Central memory CD4-positive, alpha-beta T cell (primary cell): ENCODE measurements at places on chromosomes 11 and 22.
A peak's percentile ranks its signal among the peaks of the same experiment; 100 is the strongest.

DNA sequence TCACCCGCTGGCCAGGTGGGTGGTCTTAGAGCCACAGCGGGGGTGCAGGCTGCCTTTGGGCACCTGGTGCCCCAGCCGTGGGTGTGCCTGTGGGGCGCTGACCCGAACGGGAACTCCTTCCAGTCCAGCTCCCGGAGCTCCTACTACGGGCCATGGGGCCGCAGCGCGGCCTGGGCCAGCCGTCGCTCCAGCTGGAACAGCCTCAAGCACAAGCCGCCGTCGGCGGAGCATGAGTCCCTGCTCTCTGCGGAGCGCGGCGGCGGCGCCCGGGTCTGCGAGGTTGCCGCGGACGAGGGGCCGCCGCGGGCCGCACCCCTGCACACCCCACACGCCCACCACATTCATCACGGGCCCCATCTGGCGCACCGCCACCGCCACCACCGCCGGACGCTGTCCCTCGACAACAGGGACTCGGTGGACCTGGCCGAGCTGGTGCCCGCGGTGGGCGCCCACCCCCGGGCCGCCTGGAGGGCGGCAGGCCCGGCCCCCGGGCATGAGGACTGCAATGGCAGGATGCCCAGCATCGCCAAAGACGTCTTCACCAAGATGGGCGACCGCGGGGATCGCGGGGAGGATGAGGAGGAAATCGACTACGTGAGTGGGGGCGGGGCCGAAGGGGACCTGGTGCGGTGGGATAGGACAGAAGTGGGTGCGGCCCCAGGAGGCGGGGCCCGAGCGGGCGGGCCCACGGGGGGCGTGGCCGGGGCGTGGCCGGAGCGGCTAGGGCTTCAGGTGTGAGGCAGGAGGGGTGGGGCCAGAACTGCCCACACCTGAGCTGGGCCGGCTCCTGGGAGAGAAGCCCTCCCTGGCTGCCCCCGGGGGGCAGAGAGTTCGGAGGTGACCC is 91.5 kb downstream of the CACNA1I start:
- peak; percentile 82 for DNase-seq

DNA sequence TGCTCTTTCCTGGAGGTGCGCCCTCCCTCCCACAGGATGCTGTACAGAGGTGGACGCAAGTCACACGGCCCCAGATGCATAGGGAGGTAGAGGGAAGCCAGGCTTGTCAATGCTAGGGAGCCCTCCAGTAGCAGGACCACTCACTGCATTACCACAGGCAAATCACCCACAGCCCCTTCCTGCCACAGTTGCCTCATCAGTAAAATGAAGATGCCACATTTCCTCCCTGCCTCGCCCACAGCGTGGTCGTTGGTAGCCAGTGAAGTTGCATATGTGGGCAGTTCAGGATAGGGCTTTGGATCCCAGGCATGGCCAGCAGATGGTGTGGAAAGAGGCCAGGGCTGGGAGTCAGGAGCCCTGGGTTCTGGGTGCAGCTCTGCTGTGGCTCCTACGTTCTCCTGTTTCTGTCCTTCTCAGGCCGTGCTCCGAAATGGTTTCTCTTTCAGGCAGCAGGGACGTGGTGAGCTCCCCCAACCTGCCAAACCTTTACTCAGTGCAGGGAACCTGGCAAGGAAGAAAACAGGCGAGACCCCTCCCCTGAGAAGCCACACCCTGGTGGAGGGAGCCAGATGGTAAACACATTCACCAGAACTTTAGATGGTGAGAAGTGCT is 22.6 kb downstream of the DAGLA start:
- DNase-seq = no peak

- DNase-seq = no peak
Observed at GRCh38 chr11:47408598-47409439, 429 bp downstream of the SLC39A13 start.

GRCh38 chr11:103279821-103280220 is 170.6 kb downstream of the DYNC2H1 start:
- no peak for DNase-seq

- no peak for DNase-seq
Observed at GRCh38 chr11:37264060-37264459, 666.0 kb upstream of the RAG2 start.

DNA sequence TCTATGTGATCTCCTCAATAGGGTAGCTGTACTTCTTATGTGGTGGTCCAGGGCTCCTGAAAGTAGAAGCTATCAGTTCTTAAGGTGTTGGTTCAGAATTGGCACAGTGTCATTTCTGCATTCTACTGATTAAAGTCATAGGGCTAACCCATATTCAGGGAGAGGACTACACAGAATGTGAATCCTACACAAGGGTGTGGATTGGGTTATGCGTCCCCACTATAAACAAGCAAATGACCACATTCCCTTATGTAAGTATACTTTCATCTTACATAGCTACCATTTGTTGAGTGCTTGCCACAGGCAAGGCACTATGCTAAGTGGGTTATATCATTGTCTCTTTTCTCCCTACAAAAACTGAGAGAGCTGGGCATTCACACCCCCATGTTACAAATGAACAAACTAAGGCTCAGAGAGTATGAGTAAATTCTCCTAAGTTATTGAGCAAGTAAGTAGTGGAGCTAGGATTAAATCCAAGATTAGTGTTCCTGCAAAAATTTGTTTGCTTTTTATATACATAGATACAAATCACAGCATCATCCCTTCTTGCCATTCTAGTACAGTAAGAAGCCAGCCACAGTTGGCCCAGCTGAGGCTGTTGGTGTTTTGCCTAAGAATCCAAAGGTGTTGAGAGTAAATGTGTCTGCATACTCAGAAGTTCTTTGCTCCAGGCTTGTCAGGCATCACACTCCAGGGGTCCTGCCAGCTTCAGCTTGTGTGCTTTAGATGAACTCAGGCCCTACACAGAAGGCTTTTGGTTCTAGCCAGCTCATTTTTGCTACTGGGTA is 157.8 kb downstream of the KIF18A start:
- DNase-seq = no peak

GRCh38 chr11:79686703-79687419 is 246.0 kb upstream of the TENM4 start:
- DNase-seq = no peak

DNA sequence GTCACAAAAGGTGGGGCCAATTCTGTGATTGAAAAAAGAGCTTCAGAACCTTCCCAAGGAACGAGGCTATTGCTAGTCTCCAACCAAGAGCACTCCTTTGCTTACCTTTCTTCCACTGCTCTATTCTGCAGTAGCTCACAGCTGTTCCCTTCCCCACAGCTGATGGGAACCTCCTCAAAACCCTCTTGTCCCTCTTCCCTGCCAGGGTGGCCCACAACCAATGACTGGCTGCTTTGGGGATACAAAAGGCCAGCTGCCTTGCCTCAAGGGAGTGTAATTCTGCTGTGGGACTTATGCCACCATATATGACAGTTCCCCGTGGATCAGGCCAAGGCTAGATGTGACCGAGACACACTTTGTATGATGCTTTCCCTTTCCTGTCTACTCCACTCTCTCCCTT is 15.0 kb downstream of the KCNE3 start:
- no peak for DNase-seq

- no peak for DNase-seq
Observed at GRCh38 chr11:77705876-77706579, 68.4 kb upstream of the CLNS1A start.

DNA sequence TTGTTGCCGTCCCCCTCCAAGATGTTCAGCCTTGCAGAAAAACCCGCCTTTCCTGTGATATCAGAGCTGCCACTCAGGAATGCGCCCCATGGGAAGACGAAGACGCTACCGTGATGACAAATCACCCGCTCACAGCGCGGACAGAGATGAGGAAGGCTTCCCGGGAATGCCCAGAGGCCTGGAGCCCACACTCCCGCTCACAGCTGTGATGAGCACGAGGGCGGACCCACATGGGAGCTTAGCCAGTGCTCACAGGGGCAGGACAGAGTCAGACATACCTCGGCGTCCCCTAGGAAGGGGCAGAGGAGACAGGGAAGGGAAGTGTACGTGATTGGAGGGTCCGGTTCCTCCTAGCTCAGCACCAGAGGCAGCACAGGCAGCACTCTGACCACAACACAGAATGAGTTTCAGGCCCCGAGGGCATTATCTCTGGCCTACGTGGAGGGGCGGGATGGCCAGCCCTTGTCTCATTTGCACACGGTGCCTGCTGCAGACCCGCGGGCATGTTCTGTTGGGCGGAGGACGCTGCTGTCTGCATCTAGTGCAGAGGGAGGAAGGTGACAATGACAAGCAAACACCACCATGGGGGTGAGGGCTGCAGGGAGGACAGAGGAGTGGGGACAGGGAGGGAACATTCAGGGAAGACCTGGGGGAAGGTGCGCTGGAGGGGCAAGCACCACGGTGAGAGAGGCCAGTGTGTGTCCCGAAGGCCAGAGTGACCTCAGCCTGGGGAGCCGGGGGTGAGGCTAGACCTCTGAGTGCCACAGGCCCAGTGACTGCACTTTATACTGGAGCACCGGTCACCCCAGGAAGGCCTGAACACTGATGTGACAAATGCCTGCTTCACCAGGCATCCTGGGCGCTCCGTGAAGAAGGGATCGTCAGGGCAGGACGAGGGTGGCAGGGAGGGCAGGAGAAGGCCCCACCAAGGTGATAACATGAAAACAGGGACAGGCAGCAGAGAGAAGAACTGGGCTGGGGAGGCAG is 79.6 kb downstream of the CELSR1 start:
- no peak for DNase-seq

- DNase-seq = no peak
Observed at GRCh38 chr11:126942146-126942545, 58.4 kb downstream of the KIRREL3 start.

- no peak for DNase-seq
Observed at GRCh38 chr11:69365558-69365957, 71.6 kb downstream of the MYEOV start.

DNA sequence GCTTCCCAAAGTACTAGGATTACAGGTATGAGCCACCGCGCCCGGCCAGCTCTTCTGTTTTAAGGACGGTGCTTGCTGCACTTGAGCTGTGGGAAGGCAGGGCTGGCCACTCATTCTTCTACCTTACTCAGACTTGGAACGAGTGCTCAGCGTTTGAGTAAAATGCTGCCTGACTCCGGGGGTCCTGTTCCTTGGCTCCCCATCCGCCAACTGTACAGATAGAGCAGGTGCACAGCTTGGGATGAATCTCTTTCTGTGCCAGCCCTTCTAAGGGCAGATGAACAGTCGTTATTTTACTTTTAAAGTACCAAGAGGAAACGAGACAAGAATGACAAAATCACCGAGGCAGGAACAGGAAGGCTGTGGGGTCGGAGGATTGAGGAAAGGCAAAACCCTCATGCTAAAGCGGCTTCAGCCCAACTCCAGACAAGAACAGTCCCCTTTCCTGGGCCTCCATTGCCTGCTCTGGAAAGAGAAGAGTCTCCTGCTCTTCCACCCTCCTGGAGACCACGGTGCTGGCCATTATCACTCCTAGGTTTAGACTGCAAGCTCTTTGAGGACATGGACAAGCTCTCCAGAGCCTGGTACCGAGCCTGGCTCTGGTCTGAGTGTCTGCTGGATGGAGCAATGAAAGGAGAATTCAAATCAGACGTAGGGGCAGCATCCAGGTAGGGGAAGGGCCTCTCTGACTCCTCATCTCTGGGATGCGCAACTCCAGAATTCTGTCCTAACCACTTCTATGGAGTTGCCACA is 1.1 kb upstream of the SUN2 start:
- no peak for DNase-seq

- DNase-seq = no peak
Observed at GRCh38 chr22:43269246-43269645, 73.9 kb downstream of the SCUBE1 start.

- no peak for DNase-seq
Observed at GRCh38 chr22:31504282-31504681, 7.9 kb downstream of the SFI1 start.

DNA sequence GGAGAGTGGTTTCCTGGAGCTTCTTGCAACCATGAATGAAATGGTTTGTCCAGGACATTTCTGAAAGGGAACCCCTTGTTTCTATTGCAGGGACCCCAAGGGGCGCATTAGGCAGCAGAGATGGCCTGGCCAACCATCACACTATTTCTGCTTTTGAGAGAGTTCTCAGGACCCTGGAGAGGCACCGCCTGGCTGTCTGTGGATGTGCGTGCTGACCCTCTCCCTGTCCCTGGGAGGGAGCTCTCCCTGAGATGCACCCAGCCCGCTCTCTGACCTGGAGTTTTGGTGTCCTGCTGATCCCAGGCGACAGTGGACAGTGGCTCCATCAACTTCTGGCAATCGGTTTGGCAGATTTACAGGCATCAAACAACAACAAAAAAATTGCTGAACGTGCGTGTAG is 80.3 kb upstream of the SLC22A12 start:
- no peak for DNase-seq

- DNase-seq = no peak
Observed at GRCh38 chr11:69821511-69822040, 2.4 kb upstream of the FGF3 start.

GRCh38 chr11:131370090-131370751 is at the start of gene NTM:
Gene NTM, plus strand, starts transcription at chr11:131370615.
- no peak for DNase-seq
